ENCODE measurements at places on chromosomes 7 and 10.

- DNase-seq, result no peak
Measured at GRCh38 chr7:4260867-4261600, 421.1 kb upstream of the FOXK1 start.

- DNase-seq, result no peak
Measured at GRCh38 chr7:28222636-28223035, 42.0 kb upstream of the JAZF1 start.

GRCh38 chr10:73628405-73628804, 12.9 kb downstream of the MYOZ1 start:
- no peak for DNase-seq

DNA sequence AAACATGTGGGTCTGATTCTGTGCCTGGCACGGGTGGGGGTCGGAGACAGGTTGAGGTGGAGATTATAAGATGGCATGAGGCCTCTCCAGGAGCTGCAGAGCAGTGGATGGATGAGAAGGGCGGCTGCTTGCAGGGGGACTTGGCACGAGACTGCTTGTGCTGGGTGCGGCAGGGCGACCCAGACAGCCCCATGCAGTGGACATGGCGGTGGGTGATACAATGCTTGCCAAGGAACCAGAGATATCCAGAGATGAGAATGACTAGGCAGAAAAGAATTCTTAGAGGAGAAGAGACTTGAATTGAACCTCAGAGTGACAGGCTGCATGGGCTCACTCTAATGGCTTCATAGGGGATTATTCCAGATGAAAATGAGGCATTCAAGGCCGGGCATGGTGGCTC, 145.4 kb downstream of the NEURL1 start:
- DNase-seq, result no peak

DNA sequence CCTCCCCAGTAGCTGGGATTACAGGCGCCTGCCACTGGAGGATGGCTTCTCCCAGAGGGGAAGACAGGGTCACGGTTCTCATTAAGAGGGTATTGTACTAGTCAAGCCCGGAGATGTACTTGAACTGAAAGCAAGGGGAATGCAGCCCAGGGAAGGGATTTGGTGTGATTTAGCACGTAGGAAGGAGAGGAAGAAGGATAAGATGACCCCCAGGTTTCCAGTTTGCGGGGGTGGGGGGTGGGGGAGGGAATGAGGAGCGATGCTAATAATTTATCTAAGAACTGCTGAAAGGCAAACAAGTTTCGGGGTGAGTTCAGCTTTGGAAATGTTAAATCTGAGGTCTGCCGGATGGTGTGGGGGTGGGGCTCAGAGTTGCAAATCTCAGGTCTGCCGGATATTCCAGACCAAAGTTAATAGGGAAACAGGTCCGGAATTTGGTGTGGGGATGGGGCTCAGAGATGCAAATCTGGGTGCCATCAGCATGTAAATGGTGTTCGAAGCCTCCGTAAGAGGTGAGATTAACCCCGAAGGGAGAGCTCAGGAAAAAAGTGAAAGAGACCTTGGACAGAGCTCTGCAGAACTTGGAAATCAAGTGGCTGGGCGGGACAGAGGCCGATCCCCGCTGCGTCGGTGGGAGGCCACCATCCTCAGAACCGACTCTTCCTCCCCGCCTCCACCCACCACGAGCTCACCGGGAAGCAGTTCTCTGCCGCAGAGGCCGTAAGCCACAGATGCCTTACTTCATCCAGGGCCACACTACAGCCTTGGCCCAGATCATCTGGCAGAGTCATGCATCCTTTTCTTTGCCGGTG, 1.6 kb upstream of the SEPHS1 start:
- DNase-seq, result no peak

DNA sequence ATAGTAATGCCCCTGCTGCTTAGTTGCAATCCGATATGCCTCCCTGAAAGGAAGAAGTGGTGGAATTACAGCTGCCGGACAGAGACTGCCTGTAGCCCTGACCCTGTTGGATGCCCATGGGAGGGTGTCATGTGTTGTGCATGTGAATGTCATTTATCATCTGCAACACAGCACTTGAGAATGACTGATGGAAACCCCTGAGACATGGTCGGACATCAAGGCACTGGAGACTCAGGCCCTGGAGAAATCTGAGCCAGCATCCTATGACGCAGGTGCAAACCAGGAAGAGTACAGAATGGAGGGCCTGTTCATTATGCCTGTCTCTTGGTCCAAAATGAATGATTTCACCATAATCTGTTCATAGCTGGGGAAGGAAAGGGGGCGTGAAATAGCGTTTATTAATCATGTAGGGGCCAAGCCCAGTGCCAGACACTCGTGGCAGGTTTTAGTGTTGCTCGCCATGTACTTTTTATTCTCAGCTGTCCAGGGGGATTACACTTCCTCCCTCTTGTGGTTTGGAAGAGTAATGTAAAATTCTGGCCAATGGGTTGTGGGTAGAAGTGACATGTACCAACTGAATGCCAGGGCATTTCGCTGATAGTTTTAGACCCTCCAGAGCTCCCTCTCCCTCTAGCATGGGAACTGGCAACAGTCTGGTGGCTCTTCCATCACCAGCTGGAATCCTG, 23.0 kb upstream of the LEP start:
- no peak for DNase-seq

- no peak for DNase-seq
Measured at GRCh38 chr10:6039711-6040110, 22.5 kb downstream of the IL2RA start.

GRCh38 chr7:140358412-140359051, 39.8 kb downstream of the SLC37A3 start:
- DNase-seq, result no peak

DNA sequence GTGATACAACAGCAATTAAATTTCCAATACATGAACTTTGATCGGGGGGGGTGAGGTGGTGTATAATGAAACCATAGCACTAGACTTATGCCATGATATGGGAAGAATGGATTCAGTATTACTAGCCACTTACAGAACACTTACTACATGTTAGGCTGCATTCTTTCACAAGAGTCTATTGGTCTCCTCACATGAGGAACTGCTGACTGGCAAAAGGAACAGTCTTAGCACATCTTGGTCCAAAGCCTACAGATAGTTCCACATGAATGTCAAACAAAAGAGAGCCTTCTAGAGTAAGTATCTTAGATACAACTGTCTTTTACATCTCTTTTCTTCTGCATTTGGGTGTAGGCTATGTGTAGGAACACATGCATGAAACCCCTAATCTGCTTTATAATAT, 115.9 kb upstream of the DNAJB12 start:
- DNase-seq, result no peak

- DNase-seq, result no peak
Measured at GRCh38 chr7:135180122-135180521, 9.6 kb upstream of the CYREN start.

DNA sequence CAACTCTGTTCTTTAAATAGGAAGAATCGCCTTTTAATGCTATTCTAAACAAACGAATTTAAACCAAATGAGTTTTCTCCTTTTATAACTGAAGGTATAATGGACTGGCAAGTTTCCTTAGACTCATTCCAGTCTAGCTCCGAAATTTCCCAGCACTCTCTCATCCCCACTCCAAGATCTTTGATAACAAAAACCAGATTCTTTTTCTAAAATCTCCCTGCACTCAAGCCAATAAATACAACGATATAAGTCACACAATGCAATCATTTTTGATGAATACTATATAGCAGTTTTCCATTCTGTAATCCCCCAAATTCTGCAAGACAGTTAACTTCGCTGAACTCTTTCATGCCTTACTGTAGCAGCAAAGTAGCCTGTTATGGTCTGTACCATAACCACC, 1.9 kb downstream of the OGA start:
- no peak for DNase-seq

GRCh38 chr7:95433129-95433528, 1.7 kb downstream of the PON2 start:
- no peak for DNase-seq

DNA sequence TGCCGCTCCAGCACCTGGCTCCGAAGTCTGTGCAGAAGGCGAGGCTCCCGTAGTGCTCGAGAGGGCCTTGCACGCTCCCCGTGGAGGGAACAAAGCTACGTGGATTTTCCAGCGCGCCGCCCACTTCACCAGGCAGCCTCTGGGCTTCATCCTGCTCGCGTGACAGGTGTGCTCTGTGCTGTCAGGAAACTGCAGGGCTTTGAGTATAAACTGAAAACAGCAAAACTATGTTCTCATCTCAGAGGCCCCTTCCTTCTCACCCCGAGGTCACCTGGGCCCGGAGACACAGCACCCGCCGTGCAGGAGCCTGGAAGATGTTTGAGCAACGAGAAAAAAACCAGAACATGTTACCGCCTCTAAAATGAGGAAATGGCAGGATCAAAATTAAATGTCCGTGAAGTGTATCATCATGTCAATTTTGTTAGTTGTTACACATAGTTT, 17.6 kb upstream of the GPR146 start:
- no peak for DNase-seq

DNA sequence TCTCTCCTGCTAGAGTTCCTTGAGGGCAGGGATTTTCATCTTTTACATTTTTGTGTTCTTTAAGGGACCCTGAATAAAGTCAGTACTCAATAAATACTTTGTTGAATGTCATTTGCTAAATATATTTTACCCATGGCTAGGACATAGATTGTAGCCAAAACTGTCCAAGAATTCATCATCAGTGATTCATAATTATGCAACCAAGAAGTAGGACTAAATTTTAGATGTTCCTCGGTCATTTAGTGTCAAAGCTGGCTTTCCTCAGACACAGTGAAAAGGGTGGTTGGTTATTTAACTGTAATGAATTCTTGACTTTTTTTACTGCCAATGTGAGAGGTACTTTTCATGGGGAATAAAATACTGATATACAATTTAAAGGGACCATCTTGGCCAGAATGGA, 3.3 kb downstream of the NUDT13 start:
- no peak for DNase-seq

DNA sequence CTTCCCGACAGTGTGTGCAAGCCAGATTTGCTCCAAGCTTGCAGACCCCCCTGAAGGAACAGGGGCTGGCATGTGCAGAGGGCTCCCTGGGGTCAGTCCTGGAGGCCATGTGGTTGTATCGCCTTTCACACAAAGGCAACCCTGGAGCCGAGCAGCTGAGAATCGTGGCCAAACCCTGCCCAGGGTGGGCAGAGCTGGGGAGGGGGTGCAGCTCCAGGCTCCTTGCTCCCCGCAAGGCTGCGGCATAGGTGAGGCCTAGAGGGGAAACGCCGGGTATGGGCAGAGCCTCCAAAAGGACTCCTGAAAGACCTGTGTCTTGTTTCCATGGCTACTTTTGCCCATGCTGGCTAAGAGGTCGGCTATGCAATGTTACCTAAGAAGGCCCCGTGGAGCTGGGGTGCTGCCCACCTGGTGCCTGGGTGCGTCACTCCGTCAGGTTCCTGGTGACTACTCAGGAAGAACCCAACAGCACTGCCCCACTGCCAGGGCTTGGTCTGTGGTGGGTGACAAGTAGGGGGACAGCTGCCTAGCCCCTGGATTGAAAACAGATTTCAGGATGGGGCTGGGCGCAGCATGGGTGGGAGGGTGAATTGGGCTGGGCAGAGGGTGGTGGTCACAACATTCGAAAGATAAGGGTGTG, 171.0 kb upstream of the SHH start:
- DNase-seq, result no peak

GRCh38 chr7:94012746-94013145, 8.6 kb upstream of the BET1 start:
- DNase-seq, result no peak

GRCh38 chr7:27149842-27150567, 2.4 kb downstream of the HOXA3 start:
- no peak for DNase-seq

- no peak for DNase-seq
Measured at GRCh38 chr7:93757426-93757825, 133.1 kb downstream of the TFPI2 start.

- DNase-seq, result no peak
Measured at GRCh38 chr7:45259227-45259596, 101.6 kb downstream of the RAMP3 start.

DNA sequence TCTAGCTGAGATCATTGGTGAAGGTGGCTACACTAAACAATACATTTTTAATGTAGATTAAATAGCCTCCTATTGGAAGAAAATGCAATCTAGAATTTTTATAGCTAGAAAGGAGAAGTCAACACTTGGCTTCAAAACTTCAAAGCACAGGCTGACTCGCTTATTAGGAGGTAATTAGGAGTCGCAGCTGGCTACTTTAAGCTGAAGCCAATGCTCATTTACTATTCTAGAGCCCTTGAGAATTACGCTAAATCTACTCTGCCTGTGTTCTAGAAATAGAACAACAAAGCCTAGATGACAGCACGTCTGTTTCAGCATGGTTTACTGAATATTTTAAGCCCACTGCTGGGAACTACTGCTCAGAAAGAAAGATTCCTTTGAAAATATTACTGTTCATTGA, 101.6 kb upstream of the EEPD1 start:
- DNase-seq, result no peak

GRCh38 chr7:39554583-39555165, 11.5 kb upstream of the YAE1 start:
- no peak for DNase-seq

GRCh38 chr10:122286867-122287266, 15.8 kb downstream of the BTBD16 start:
- DNase-seq, result no peak

- DNase-seq, result no peak
Measured at GRCh38 chr7:21318916-21319270, 109.0 kb upstream of the SP4 start.

GRCh38 chr10:116027355-116027754, 245.7 kb downstream of the GFRA1 start:
- no peak for DNase-seq

DNA sequence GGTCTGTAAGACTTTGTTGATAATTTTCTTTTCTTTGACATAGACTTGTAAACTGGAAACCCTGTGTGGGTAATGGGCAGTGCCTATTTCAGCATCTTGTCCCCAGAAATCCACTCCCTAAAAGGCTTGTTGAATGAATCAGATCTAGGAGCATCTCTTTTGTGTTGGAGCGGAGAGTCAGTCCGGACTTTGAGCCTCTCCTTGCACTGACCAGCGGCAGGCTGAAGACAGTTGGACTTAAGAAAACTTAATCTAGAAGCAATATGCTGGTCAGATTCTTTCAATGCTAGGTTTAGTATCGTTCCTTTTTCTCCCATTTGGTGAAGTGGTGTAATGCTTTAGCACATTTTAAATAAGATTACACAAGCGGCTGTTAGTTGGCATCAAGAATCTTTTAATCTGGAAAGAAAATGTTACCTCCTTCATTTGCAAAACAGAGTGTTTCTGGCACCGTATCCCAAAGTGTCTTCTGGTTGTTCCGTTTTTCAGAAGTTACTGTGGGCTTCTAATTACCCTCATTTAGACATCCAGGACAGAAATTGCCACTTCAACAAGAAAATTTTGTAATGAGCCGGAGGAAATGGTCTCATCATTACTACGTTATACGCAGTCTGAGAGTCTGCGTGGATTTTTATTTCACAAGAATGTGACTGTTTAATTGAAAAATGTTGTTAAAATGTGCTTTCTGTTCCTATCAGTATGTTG, 74.7 kb downstream of the CUX1 start:
- no peak for DNase-seq

GRCh38 chr7:4077980-4078379, 604.1 kb upstream of the FOXK1 start:
- no peak for DNase-seq
